ENCODE measurements at places on chromosomes 3 and 15.

- no peak for DNase-seq
Observed at GRCh38 chr3:69094467-69095205, 9.9 kb downstream of the ARL6IP5 start.

DNA sequence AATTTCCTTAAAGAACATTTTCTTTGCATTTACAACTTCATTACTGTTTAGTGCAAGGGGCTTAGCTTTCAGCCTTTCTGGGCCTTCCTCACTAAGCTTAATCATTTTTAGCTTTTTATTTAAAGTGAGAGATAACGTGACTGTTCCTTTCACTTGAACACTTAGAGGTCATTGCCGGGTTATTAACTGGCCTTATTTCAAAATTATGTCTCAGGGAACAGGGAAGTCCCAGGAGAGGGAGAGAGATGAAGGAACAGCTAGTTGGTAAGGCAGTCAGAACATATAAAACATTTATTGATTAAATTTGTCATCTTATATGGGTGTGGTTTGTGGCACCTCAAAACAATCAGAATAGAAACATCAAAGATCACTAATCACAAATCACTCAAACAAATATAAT lies 268.7 kb downstream of the TIGIT start:
- no peak for DNase-seq

- DNase-seq = no peak
Observed at GRCh38 chr15:60568914-60569391, 90.0 kb upstream of the ICE2 start.

GRCh38 chr15:96889734-96890480 lies 559.4 kb downstream of the NR2F2 start:
- no peak for DNase-seq

- DNase-seq = no peak
Observed at GRCh38 chr3:5298453-5298852, 110.9 kb downstream of the EDEM1 start.

GRCh38 chr3:139123377-139124095 lies 78.8 kb upstream of the PRR23C start:
- no peak for DNase-seq

DNA sequence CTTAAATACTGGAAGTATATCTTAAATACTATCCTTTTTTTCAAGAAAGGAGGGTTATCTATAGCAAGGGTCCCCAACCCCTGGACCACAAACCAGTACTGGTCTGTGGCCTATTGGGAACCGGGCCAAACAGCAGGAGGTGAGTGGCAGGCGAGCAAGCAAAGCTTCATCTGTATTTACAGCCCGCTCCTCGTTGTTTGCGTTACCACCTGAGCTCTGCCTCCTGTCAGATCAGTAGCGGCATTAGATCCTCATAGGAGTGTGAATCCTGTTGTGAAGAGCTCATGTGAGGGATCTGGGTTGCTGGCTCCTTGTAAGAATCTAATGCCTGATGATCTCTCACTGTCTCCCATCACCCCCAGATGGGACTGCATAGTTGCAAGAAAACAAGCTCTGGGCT lies 26.1 kb downstream of the SUMF1 start:
- DNase-seq = no peak

DNA sequence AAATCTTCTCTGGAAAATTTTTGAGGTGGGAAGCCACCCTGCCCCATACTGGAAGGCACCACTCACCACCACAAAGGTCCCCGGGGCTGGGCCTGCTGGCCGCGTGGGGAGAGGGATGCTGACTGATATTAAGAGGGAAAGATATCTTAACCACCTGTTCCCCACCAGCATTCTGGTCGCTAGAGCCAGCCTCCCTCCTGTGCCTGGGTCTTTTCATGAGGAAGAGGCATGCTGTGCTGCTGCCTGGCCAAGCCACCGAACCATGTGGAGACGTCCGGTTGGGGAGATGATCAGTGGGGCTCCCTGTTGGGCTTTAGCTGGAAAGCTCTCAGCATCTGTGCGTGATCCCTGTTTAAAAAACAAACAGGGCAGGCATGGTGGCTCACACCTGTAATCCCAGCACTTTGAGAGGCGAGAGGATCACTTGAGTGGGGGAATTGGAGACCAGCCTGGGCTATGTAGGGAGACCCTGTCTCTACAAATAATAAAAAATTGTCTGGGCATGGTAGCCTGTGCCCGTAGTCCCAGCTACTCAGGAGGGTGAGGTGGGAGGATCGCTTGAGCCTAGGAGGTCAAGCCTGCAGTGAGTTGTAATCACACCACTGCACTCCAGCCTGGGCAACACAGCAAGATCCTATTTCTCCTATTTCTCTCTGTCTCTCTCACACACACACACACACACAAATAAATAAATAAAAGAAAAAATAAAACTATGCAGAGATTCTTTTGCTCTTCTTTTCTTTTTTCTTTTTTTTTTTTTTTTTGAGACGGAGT lies 1.0 kb downstream of the KLHL18 start:
- no peak for DNase-seq

DNA sequence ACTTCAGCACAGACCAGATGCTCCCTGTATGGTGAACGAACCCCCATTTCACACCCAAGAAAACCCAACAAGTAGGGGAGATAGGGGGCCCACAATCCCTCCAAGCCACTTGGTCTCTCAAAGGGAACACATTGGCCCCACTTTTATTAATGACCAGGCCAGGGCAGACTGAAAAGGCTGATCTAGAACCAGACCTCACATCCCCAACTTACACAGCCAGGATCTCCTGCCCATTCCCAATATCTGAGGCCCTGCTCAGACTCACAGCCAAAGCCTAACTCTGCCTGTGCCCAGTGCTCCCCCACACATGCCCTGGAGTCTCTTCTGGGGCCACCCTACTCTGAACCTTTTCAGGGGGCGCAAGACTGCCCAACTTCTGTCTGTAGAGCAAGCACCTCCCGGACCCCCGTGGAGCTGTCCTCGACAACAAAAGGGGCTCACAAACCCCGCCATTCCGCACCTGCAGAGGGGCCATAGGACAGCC lies 1.8 kb downstream of the PLXNB1 start:
- no peak for DNase-seq

DNA sequence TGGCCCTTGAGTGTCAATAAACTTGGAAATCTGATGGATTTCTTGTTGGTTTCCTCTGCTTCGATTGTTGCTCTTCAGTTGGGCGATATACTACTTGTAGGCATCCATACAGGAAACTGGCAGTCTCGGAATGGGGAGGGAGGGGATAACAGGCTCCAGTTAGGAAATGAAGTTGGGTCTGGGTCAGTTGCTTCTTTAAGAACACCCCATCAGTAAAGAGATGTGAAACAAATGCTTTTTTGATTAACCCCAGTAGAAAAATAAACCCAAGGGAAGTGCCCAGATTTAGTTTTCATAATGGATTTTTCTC lies 681 bp downstream of the CHMP2B start:
- DNase-seq = no peak

DNA sequence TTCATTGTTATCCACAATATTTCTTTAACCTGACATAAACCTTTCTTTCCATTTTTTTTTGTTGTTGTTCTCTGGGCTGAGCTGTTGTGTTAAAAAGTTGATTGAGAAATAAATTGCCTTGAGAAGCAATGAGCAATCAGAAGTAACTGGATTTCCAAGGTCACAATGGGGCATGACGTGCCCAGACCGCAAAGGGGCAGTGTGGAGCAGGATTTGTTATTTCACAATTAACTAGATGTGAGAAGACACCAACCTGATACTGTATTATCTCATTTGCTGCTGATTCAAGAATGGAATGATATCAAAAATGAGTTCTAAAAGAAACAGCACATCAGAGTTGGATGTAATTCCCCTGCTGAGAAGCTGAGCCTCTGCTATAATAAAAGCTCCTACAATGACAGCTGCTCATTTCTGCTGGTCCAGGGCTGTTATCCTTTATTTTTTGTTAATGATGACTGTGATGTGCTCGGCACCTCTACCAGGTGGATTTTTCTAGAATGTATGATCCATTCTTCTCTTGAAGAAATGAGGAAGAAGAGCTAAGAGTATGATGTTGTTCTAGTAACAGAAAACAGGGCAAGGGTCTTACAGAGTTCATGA lies 28.1 kb downstream of the CPNE4 start:
- no peak for DNase-seq

DNA sequence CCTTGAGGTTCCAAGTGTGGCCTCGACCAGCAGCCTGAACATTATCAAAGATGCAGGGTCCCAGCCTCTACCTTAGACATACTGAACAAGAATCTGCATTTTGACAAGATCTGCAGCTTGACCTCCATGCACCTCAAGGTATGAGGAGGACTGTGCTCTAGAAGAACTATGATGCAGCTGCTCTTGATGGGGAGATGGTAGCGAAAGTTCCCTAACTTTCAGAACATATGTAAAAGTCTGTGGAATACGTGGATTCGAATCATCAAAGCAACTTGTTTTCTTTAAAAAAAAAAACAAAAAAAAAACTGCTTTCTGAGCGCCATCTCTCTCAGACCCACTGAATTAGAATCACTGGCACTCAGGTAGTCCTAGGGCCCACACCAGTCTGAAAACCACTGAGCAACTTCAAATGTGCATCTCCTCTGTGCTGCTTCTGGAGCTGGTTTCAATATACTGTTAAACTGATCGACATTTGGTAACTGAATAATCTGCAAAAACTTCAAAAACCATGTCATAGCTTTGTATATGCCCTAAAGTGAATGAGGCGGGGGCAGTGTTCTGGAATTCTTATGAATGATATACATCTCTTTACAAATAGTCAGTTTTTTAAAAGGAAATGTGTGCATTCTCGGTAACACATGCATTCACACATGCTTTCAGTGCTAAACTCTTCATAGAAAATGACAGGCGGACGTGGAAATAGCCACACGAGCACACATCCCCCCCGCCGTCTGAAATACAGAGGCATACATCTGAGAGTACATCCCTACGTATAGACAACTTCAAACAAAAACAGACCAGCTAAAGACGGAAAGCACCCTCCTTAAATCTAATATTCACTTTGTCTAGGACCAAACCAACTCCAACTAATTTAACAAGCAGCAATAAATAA lies 128.8 kb downstream of the FOXP1 start:
- no peak for DNase-seq

- no peak for DNase-seq
Observed at GRCh38 chr15:70556779-70557178, 206.6 kb downstream of the UACA start.

- no peak for DNase-seq
Observed at GRCh38 chr15:40302288-40302886, 5.3 kb downstream of the PLCB2 start.

GRCh38 chr3:183566880-183567279 lies 11.4 kb upstream of the KLHL6 start:
- no peak for DNase-seq

GRCh38 chr3:62882676-62883200 lies 7.5 kb upstream of the CADPS start:
- DNase-seq = no peak

- no peak for DNase-seq
Observed at GRCh38 chr3:5184499-5184898, 3.0 kb upstream of the EDEM1 start.

- DNase-seq = no peak
Observed at GRCh38 chr3:128338536-128339330, 128.0 kb downstream of the DNAJB8 start.

DNA sequence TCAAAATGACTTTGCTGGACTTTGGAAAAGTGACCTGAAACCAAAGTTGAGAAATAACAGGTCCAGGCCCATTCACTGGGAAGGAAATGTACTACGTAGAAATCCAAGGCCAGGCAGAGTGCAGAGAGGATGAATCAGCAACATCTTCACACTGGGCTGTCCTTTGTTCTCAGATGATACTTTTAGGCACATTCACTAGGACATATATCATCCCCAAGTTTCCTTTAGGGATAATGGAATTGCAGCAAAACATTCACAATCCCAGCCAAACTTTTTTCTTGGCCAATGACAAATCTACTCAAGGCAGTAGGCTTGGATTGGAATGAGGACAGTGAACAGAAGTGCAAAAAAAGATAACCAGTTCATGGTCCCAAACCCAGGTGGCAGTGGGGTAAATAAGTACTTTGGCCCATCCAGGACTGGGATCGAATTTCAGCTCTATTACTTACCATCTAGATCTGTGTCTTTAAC lies 75.1 kb downstream of the CLDN11 start:
- DNase-seq = no peak

GRCh38 chr3:4515916-4516579 lies 22.9 kb downstream of the ITPR1 start:
- DNase-seq = no peak

GRCh38 chr3:49718858-49719213 lies 648 bp downstream of the AMIGO3 start:
- DNase-seq = no peak

GRCh38 chr3:70984776-70985482 lies 598.6 kb downstream of the FOXP1 start:
- DNase-seq = no peak

DNA sequence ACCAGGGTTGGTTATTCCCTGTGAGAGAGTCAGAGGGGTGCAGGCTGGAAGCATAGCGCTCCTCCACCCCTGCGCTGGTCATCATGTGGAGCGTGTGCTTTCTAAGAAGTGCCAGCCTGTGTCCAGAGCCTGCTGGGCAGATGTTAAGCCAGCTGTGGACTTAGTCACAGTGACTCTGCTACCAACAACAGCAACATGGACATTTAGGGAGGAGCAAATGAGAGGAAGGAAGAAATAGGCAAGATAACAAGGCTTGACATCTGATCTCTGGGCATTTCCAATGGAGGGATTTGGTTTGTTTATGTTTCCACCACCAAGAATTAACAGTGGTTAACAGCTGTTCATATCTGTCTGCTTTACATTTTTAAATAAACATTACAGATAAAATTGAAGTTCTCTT lies 36.4 kb upstream of the MYZAP start:
- no peak for DNase-seq

GRCh38 chr15:80932513-80932815 lies 57.2 kb downstream of the MESD start:
- no peak for DNase-seq

DNA sequence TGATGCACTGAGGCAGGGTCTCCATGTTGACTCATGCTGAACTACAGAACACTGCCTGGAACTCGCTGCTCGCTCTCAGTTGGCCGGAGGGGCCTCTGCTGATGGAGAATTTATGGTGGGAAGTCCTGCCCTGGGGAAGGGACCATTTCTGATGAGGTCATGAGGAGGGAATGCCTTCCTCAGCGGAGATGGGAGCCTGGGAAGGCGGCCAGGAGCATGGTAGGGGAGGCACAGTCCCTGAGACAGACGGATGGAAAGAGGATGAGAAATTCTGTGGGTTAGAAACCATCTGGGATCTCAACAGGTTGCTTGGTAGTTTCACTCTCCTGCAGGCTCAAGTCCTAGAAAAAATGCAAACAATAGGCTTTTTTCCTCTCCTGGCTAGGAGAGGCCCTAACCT lies 56.8 kb upstream of the TPM1 start:
- DNase-seq = no peak

DNA sequence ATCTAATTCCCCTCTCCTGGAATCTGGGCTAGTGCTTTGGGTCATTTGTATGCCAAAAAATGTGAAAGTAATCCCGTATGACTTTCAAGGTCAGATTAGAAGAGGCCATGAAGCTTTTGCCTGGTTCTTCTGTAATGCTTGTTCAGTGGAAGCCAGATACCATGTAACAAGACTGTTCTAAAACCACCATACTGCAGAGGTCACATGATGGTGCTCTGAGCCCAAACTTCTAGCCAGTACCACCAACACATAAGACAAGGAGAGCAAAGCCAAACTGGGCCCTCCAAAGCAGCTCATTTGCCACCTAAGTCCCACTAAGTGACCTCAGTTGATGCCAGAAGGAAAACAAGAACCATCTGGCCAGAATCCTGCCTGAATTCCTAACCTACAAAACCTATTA lies 64.3 kb upstream of the MELTF start:
- no peak for DNase-seq

Measured in tibial artery (tissue), 4 donors.